Mesothelial cell of epicardium (in vitro differentiated cells): ENCODE measurements at places on chromosomes 5 and 9.

DNA sequence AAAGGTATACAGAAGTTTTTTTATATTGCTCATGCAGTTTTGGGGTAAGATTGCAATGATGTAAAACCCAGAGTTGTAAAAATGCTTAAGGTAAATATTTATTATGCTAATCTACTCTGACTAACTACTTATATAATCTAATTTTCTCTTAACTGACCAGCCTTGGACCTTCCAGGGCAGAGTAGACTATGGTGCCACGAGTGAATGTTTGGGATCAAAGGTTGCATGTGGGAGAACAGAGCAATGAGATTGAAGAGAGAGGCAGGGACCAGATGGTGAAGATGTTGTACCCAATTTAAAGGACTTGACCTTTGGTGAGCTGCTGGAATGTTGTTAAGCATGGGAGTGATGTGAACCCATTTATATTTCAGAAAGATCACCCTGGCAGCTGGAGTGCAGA is 34.8 kb upstream of the PANK3 start:
- no peak for DNase-seq

GRCh38 chr9:121729769-121730562 is 78.5 kb downstream of the DAB2IP start:
- no peak for DNase-seq

DNA sequence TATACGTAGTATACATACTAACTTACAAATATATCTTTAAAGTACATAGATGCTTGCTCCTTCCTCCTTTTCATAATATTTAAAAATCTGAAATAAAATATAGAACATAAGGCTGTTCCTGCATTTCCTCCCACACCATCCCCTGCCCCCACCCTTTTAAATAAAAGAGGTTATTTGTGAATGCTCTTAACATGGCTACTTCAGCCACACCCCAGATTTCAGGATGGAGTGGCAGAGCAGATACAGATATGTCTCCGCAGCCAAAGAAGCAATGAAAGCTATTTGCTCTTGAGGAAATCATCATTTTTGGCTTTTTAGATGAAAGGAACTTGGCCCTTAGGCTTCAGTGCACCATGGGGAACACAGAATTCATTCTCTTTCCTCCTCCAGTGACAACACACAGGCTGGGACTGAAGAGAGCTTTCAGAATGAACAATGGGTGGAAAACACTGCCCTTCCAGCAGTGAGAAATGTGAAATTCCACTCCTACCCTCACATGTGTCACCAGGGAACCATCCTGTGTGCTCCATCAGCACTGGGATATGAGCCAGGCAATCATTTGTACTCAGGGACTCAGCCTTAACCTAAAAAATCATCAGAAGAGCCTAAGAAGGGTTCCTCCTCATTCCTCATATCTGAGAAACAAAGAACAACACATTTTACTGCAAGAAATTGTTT is 134.3 kb downstream of the PPP2R2B start:
- DNase-seq, result no peak

DNA sequence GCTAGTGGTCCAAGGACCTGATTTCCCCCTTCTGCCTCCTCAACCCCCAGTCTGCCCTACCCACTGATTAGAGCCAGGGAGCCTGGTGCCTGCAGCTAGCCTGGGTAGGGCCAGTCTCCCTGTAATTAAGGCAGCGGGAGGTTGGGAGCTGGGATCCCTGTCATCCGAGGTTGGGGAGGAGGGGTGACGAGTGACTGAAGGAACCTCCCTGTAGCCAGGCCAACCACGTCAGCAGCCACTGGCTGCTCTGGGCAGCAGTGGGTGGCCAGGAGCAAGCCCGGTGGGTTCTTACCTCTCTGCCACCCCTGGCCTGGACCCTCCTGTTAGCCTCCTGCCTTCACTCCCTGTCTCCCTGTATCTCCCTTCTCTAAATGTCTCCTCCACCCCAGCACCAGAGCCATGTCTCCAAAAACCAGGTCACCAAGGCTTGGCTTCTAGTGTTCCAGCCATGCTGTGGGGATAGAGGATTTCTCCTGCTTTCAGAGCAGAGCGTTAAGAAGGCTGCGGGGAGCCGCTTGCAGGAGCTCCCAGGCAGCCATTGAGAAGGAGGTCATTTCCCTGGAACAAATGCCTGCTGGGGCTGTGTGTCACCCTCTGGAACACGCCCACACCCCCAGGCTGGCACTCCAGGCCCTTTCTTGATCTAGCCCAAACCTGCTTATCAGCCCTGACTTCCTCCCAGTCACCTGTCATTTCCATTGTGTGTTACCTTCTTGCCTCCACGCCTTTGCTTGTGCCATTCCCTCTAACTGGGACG is 65.0 kb upstream of the GGTA1 start:
- no peak for DNase-seq

- DNase-seq, result no peak
These were observed 55.2 kb downstream of the CDH10 start for GRCh38 chr5:24589566-24589965.
